SHP77 (cell line): ENCODE measurements at places on chromosomes 6 and 20.

DNA sequence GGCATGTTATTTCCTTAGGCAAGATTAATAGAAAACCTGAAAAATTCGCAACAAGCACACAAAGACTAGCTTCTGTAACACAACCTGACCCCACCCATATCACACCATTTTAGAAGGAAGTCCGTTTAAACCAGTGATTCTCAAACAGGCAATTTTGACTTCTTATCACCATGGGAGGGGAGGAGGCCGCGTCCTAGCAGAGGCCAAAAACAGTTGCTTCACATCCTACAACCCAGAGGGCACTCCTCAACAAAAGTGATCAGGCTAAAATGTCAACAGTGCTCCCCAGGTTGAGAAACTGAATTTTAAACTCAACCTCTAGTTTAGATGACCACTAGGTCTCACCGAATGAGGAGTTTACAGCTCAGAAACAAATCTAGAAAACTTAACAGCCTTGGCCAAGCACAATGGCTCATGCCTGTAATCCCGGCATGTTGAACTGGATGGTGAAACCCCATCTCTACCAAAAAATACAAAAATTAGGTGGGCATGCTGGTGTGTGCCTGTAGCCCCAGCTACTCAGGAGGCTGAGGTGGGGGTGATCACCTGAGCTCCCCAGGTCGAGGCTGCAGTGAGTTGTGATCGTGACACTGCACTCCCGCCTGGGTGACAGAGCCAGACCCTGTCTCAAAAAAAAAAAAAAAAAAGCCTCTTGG lies 3.4 kb downstream of the SNX5 start:
- no peak for DNase-seq

- no peak for DNase-seq
Measured at GRCh38 chr6:107539849-107540464, 50.0 kb downstream of the SOBP start.

- no peak for DNase-seq
Measured at GRCh38 chr20:36784900-36785299, 11.3 kb upstream of the DSN1 start.

- DNase-seq: peak; percentile 14
Measured at GRCh38 chr6:40550202-40551101, 36.7 kb downstream of the LRFN2 start.

- DNase-seq: no peak
Measured at GRCh38 chr6:147095316-147095715, 108.9 kb upstream of the STXBP5 start.

DNA sequence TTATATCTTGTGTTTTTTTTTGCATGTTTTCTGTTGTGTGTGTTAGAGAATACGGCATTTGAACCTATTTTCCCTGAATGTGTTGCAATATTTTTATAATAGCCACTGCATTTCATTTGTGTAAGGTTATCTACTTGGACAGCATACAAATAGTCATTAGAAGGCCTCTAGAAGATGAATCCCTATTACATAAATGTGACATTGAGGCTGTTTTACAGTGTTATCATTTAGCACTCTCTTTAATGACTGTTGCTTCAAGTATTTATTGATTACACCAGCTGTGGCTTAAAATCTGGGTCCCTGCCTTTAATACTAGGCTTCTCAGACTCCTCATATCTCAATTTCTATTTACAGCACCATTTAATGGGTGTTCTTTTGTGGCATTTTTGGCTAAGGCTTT lies 465.8 kb downstream of the FRK start:
- DNase-seq: no peak

DNA sequence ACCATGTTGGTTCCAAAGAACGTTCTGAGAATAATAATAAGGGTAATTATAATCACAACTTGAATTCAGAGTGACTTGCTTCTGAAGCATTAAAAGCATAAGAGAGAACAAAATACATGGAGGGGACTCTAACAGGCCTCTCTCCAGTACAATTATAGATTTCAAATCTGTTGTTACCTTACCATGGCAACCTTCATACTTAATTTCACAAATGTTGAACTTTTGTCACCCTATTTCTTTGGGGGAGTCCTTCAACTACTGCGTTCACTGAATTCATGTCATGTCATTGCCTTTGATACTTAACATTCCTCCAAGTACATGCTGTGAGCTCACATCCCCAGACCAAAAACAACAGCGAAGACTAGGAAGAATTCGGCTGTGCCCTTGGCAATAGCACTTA lies 104.0 kb downstream of the MKKS start:
- DNase-seq: no peak

- no peak for DNase-seq
Measured at GRCh38 chr20:46359233-46359751, 47.1 kb downstream of the ELMO2 start.

DNA sequence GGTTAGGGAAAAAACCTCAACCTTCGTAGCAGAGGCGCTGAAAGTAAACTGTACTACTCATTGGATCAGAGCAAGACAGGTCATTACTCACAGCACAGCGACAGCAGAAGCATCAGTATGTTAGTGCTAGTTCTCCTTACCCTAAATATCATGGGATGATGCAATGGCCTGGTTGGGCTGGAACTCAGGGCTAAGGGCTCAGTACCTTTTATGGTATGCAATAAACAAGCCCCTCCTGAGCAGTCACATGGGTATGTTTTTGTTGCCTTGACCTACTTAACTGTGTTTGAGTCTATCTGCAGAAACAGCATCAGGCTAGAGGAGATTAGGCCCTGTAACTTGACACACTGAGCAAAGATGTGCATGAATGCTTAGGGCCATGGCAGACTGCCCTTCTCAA lies 369.4 kb upstream of the IMPG1 start:
- DNase-seq: no peak

GRCh38 chr6:158752613-158753012 lies 66.6 kb downstream of the EZR start:
- DNase-seq: peak; percentile 34

DNA sequence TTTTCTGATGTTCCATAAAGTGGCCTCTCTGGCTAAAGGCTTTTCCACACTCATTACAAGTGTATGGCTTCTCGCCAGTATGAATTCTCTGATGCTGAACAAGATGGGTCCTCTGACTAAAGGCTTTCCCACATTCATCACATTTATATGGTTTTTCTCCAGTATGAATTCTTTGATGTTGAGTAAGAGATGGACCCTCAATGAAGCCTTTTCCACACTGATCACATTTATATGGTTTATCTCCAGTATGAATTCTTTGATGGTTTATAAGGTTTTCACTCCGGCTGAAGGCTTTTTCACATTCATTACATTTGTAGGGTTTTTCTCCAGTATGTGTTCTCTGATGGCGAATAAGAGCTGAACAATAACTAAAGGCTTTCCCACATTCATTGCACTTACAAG lies 20.4 kb downstream of the ZNF184 start:
- no peak for DNase-seq

DNA sequence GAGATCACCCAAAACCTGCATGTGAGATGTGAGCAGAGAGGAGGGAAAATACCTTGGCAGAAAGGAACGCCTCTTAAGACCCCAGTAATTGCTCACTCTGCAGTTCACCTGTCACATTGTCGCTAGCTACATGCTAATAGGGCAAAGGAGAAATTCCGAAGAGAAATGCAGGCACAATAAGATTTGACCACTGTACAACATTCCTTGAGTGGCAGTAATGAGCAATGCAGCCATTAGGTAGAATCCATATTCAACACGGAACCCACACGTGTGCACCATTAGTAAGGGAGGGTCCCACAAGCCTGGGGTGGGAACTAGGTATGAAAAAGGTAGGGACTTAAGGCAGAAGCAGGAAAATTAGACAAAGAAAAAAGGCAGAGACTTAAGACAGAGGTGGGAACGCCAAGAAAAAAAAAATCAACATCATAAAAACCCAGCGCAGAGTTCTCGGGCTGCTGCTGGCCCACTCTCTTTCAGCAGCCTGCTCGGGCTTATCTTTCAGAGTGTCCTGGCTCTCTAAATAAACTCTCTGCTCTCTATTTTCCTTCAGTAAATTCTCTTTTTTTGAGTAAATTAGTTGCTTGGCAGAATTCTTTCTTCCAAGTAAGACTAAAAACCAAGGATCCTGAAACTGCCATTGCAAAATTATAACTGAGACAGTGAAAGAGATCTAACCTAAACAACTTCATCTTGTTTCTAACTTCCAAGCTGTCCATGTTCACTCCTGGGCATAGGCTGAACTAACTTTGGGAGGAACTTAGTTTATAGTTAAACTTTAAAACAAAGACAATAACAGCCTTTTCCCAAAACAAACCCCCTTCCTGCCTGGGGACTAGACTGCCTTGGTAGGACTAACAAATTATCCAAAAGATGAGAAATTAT lies 116.5 kb downstream of the CD24 start:
- no peak for DNase-seq

GRCh38 chr6:27550692-27551091 lies 77.8 kb upstream of the ZNF184 start:
- DNase-seq: no peak

DNA sequence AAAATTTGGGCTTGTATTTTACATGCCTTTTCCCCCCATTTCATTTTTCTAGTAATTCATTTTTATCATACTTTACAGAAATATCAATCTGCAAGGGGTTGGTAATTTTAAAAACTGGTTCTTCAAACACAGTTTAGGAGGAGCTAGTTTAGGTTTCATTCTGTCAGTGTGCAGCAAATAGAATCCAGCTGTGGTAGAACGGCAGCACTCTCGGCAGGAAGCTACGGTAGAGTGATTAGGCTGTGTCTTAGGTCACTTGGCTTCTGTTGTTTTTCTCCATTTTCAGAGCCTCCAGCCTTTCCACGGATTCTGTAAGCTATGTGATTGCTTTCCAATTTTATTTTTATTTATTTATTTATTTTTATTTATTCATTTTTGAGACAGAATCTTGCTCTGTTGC lies 32.7 kb downstream of the TLDC2 start:
- no peak for DNase-seq

DNA sequence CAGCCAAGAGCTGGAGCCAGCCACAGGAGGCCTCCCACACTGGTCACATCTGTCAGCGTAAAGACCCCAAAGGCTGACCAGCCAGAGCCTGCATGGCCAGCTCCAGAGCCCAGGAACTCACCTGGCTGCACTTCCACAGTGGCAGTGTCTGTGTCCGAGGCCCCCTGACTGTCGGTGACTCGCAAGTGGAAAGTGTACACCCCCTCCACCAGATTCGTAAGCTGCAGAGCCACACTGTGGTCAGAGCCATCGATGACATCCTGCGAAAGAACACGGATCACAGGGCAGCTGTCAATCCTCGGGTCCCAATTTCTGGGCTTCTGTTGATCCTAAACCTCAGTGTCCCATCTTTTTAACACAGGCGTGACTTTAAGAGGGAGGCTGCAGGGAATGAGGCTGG lies 69.3 kb downstream of the ALDH5A1 start:
- DNase-seq: no peak

DNA sequence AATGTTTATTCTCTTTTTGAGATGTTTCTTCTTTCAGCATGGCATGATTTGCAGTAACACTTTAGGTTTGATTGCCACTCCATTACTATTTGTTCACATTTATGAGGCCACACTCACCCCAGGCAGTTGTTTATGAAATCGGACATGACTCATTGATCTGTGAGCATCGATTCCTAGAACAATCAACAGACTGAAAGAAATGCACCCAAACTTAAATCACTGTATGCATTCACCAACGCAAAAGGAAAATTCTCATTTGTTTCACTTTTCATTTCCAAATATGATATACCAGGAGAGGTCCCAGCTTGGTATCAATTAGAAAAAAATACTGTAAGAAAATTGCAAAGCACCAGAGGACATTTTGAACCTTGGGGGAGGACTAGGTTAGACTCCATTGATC lies 5.4 kb upstream of the GJA10 start:
- no peak for DNase-seq

DNA sequence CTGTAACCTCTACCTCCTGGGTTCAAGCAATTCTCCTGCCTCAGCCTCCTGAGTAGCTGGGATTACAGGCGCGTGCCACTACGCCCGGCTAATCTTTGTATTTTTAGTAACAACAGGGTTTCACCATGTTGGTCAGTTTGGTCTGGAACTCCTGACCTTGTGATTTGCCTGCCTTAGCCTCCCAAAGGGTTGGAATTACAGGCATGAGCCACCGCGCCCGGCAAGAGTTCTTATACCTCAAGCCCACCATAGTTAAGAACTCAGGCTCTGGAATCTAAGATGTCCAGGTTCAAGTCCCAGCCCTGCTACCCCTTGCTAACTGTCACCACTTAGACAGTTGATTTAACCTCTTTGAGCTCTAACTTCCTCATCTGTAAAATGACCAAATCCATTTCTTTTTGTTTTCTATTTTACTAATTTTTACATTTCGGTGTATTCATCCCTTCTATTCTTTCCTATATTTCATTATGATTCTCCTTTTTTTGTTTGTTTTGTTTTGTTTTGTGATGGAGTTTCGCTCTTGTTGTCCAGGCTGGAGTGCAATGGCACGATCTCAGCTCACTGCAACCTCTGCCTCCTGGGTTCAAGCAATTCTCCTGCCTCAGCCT lies 104.8 kb upstream of the ZNF217 start:
- DNase-seq: no peak

GRCh38 chr6:89146718-89147700 lies 1.2 kb downstream of the PM20D2 start:
- DNase-seq: peak; percentile 31

DNA sequence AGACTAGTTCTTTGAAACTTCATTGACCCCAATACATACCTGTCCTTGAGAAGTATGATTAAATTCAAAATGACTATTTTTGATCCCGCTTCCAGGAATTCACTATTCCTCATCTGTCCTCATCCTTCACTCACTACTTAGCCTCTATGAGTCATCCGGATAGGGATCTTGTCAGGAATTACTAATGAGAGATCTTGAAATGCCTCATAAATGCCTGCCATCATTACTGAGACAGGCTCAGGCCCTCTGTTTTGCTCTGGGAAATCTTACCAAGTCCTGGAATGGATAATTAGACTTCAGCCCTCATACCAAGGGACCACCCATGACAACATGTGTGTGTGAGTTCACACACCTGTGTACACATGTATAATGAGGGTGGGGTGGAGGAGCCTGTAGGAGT lies 2.8 kb upstream of the CYP24A1 start:
- DNase-seq: no peak

- no peak for DNase-seq
Measured at GRCh38 chr6:56144538-56145324, 102.6 kb downstream of the COL21A1 start.

- peak; percentile 14 for DNase-seq
Measured at GRCh38 chr20:37295001-37295400, 5.5 kb downstream of the MANBAL start.

GRCh38 chr6:130760006-130760405 lies 67.2 kb upstream of the SMLR1 start:
- peak; percentile 17 for DNase-seq
